CD4-positive, CD25-positive, alpha-beta regulatory T cell (primary cell): ENCODE measurements at places on chromosomes 4 and X. TPM values are rescaled to one million over a fixed set of nuclear protein-coding genes. Genes with fewer than 3 reads are reported as not detected.

DNA sequence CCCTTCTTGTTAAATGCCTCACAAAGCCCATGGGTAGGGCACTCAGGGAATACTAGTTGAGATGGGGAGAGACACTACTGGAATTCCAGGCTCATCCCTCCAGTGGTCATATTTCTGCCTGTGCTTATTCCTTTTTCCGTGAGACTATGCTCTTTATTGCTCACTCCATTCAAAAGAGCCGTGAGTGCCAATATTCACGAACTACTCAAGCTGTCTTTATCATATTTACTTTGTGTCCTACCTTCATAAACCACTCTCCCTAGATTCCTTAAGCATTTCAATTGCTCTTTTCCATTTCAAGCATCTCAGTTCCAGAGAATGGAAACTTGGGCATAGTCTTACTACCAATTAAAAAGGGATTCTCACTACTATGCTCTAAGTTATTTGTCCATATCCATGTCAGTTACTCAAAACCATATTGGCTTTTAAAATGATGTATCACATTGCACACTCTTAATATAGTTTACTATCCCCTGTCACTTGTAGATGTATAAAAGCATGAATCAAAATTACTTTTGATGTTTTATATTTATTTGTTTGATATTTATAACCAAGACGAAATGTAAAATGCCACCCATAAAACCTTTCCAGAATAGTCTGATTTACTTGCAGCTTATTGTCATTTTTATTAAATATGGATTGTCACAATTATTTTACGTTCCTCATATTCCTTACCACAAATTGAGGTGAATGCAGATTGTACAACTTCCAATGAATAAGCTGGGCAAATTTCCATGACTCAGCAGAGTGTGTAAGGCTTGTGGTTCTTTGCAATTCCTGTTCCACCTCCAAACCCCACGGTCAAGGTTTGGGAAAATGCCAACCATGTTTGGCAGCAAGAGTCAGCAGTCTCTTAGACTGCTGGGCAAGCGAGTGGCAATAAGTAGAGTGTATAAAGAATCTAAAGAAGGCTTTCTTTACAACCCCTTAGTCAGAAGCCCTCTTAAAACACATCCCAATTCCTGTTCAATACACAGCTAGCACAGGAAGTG is 24.4 kb downstream of the ENOX2 start:
- no peak for DNase-seq

GRCh38 chrX:41923978-41924683 is 777 bp upstream of the CASK start:
- peak; percentile 70 for DNase-seq

- DNase-seq = no peak
These were observed 57.7 kb upstream of the SPANXB1 start for GRCh38 chrX:140944710-140945109.

- no peak for DNase-seq
These were observed 262.5 kb upstream of the TEX13A start for GRCh38 chrX:105483011-105483410.

GRCh38 chrX:25597551-25597950 is 540.6 kb upstream of the MAGEB18 start:
- DNase-seq = no peak

- DNase-seq = no peak
These were observed 167.3 kb upstream of the PGRMC2 start for GRCh38 chr4:128454881-128455280.

DNA sequence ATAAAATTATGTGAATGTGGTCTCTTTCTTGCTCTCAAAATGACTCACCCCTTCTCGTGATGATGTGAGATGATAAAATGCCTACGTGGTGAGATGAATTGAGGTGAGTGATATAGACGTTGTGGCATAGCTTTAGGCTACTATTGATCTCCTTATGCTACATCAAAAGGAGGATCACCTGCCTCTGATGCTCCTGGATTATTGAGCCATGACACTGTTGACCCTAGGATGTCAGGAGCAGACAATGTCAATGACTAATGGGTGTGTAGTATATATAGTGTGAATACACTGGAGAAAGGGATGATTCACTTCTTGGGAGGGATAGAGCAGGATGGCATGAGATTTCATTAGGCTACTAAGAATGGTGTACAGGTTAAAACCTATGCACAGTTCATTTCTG is 210.7 kb upstream of the PRPS2 start:
- DNase-seq = no peak

DNA sequence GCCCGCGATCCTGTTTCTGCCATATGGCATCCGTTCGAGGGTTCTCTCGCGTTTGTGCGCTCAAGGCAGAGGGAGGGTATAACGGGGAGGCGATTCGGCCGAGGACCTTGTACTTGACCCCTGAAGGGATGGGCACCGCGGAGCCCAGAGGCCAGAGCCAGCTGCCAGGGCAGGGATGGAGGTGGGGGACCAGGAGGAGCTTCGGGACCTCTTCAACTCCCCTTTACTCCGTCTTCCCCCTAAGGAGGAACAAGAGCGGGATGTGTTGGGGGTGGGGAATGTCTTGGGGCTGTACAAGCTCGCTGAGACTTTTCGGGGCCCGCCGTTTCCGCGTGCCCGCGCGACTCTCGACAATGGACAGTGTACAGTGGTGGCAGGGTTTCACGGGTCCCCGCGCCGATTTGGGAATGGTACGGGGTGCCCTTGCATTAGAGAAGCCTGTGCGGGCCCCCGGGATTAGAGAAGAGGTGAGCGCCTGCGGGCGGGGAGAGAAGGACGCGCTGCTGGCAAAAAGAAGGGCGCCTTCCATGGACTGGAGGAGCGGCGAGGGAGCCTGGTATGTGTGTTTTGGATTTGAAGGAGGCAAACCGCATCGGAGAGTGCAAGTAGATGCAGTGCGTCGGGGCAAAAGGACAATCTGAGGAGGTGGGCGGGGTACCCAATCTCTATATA is 760 bp downstream of the UGT8 start:
- no peak for DNase-seq

DNA sequence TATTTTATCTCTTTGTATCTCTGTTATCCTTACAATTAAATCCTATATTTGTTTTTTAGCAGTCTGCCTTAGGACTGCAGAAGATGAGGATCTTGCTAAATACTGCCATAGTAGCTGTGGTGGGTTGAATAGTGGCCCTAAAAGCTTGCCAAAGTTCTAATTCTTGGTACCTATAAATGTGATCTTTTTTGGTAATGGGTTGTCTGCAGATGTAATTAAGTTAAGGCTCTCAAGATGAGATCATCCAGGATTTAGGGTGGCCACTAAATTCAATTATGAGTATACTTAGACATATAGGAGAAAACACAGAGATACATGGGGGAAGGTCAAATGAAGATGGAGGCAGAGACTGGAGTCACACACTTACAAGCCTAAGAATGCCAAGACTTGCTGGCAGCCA is 1753.7 kb downstream of the RPA4 start:
- DNase-seq = no peak

DNA sequence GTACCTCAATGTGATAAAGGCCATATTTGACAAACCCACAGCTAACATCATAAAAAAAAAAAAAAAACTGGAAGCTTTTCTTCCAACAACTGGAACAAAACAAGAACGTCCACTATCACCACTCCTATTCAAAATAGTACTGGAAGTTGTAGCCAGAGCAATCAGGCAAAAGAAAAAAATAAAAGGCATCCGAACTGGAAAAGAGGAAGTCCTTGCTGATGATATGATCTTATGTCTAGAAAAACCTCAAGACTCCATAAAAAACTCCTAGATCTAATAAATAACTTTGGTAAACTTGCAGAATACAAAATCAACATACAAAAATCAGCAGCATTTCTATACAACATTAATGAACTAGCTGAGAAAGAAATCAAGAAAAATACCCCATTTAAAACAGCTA is 134.3 kb downstream of the TEX11 start:
- DNase-seq = no peak

DNA sequence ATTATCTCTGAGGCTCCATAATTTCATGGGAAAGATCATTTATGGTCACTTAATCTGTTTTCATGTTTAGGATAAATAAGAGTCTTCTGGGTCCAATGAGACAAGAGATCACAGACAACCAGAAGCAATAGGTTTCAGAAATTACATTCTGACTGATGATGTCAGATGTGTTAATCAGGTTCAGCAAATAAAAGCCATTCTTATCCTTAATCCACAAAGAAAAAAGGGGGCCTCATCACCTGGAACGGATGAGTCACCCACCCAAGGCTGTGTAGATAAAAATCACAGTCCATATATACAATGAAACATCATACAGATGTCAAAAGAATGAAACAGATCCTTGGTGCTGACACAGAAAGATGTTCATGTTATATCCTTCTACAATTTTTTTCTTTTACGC is 36.6 kb downstream of the SYTL4 start:
- DNase-seq = no peak

Gene SPINK2
- polyA plus RNA-seq = 4.2 TPM

DNA sequence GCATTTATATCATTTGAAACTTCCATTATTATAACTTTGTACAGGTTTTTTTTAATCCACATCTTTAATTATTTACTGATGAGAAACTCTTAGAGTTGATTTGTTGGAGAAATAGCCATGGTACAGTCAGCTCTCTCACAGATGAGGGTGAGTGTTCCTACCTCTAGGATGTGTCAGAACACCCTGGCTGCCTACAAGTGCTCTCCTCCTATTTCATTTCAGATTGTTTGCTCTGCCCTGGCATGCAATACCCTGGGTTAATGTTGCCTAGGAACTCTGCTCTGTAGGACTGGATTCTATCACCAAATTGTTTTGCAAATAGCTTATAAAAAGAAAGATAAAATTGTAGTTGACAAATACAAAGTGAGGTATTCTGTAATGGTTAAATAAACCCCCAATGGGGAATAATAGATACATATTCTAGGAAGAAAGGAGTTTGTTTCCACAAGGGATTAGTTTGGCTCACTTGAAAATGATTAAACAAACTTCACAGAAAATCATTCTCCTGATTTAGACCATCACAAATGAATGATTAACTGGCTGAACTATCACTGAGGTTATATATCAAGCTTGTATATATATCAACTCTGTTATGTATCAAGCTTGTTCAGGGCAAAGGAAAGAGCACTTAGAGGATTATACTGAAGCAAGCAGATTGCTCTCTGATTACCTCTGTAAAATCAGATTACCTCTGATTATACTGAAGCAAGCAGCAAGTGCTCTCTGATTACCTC is 150.0 kb downstream of the PDE5A start:
- no peak for DNase-seq

Gene PRDM5
- polyA plus RNA-seq = not detected

- no peak for DNase-seq
These were observed 1.4 kb upstream of the ARHGAP6 start for GRCh38 chrX:11666952-11667685.

DNA sequence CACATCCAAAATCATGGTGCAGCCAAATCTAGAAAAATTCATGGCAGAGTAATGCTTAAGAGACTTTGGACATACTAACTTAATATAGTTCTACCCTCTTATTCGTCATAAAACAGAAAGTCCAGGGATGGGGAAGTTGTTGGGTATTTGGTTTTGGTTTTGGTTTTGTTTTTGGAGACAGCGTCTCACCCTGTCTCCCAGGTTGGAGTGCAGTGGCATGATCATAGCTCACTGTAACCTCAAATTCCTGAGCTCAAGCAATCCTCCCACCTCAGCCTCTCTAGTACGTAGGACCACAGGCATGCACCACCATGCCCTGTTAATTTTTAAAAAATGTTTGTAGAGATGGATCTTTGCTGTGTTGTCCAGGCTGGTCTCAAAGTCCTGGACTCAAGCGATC is 271.8 kb upstream of the TENM3 start:
- DNase-seq = no peak

DNA sequence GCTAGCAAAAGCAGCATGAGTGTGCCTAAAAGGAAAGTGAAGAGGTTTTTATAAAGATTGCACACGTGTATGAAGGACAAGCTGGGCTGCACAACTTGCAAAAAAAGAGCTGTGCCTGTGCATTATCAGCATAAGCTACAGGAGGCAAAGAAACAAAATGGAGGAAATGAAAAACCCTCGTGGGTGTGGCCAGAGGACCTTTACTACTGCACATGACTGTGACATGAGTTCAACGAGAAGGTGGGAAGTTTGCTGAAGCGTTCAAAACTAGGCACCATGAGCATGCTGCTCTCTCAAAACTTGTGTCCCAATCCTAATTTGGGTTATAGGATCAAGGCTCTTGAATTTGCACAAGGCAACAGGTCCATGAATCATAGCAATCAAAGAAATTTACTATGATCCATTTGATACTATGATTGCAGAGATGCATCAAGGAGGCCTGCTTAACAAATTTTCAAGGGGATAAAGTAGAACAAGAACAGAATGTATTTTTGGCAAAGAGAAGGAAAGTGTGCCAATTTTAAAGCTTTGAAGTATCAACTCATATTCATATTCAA is 38.1 kb upstream of the CXorf38 start:
- DNase-seq = no peak

Gene NUP62CL
- polyA plus RNA-seq = 1.2 TPM

GRCh38 chr4:10120943-10121567 is 4.5 kb upstream of the WDR1 start:
- no peak for DNase-seq

- no peak for DNase-seq
These were observed 11.6 kb upstream of the BMP2K start for GRCh38 chr4:78764498-78764961.

Gene SPANXN3
- not detected for polyA plus RNA-seq

Gene DMRTC1
- 0.26 TPM for polyA plus RNA-seq

- no peak for DNase-seq
These were observed 45.1 kb upstream of the HSD17B10 start for GRCh38 chrX:53479301-53479700.

Gene TGIF2LX
- polyA plus RNA-seq = not detected

DNA sequence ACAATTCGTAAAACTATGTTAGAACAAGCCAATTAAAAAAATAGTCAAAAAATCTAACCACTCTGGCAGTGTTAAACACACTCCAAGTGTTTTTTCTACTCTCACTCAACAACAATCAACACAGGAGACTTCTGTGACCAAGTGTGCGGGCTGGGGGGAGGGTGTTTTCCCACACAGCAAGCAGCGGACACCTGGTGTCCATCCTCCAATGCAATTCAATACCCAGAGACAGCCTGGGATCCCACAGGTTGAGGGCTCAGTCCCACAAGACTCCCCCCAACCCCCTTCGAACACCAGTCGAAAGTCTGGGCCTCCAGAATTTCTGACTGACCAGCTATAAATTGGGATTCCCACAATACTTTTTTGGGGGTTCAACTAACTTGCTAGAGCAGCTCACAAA is 8.3 kb upstream of the PIM2 start:
- no peak for DNase-seq

Gene GAGE12H
- not detected for polyA plus RNA-seq

- DNase-seq = no peak
These were observed 1126.6 kb downstream of the FAT4 start for GRCh38 chr4:126441173-126442035.

- no peak for DNase-seq
These were observed 30.5 kb upstream of the TEX13C start for GRCh38 chrX:125289209-125289608.

GRCh38 chr4:163663454-163664225 is 169.2 kb downstream of the TMA16 start:
- no peak for DNase-seq

GRCh38 chr4:41538887-41539498 is 1.0 kb downstream of the LIMCH1 start:
- DNase-seq = no peak

- peak; percentile 41 for DNase-seq
These were observed 38.0 kb upstream of the FAM9C start for GRCh38 chrX:13082206-13083065.

Gene PSAPL1
- polyA plus RNA-seq = not detected
